RPMI7951 (cell line): ENCODE measurements at places on chromosomes 5 and 9. TPM values are rescaled to one million over a fixed set of nuclear protein-coding genes. Genes with fewer than 3 reads are reported as not detected.

The ABLIM3 gene
- 19.1 and 25.1 TPM in 2 replicates for total RNA-seq

The LAMC3 gene
- 0.20 TPM in 1 of 2 replicates, not detected in the other for total RNA-seq

The C9 gene
- total RNA-seq: not detected in 2 replicates

The PAEP gene
- total RNA-seq: 0.39 TPM in 1 of 2 replicates, not detected in the other

The STC2 gene
- total RNA-seq: 46.1 and 68.5 TPM in 2 replicates

The C9orf72 gene
- 2.3 and 2.6 TPM in 2 replicates for total RNA-seq

The ANKRD33B gene
- 0.36 and 0.59 TPM in 2 replicates for total RNA-seq

The ADGRV1 gene
- total RNA-seq: 0.49 and 0.84 TPM in 2 replicates

The SPATA31A3 gene
- not detected in 2 replicates for total RNA-seq

The IL9 gene
- total RNA-seq: not detected in 2 replicates

The EQTN gene
- not detected in 2 replicates for total RNA-seq
